SJCRH30 (cell line): ENCODE measurements at places on chromosomes 4 and X. TPM values are rescaled to one million over a fixed set of nuclear protein-coding genes. Genes with fewer than 3 reads are reported as not detected.
A peak's percentile ranks its signal among the peaks of the same experiment; 100 is the strongest.

GRCh38 chr4:104163820-104164219, 330.9 kb downstream of the CXXC4 start:
- H3K27me3 ChIP-seq = no peaks in the 10 kb centered on the region
- no peak overlapping the region for H3K27ac ChIP-seq

GRCh38 chr4:170068438-170069128, 21.2 kb downstream of the AADAT start:
- H3K4me1 ChIP-seq = no peaks in the 10 kb centered on the region
- H3K27me3 ChIP-seq = no peaks in the 10 kb centered on the region
- peaks cover 9% of the 10 kb centered on the region for H3K36me3 ChIP-seq
- DNase-seq = no peak

DNA sequence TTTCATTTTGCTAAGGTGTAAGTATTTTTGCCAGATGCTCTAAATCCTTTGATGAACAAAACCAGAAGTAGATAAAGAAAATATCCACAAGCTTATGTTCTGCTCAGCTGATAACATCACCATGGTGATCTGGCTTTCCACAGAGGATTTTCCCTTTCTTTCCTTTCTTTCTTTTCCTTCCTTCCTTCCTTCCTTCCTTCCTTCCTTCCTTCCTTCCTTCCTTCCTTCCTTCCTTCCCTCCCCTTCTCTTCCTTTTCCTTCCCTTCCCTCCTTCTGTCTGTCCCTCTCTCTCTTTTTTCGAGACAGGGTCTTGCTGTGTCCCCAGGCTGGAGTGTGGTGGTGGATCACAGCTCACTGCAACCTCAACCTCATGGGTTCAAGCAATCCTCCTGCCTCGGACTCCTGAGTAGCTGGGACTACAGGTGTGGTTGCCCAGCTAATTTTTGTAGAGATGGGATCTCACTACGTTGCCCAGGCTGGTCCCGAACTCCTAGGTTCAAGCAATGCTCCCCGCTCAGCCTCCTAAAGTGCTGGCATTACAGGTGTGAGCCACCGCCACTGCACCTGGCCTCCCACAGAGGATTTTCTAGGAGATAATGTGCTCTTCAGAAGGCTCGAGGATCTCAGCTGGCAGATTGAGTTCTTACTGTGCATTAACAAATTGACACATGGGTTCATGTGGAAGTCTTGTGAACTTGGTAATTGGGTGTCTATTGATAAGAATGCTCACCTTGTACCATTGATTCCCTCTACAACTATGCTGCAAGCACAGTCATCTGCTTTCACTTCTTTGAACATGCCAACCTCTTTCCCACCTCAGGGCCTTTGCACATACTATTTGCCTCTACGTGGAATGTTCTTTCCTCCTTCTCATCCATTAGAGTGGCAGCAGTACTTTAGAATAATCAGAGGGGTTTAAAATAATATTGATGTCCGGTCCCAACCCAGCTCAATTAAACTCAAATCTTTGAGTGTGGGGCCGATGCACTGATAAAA, 1.4 kb upstream of the RHOH start:
- no peaks in the 10 kb centered on the region for H3K36me3 ChIP-seq
- no peak overlapping the region for H3K27ac ChIP-seq
- DNase-seq = no peak
- H3K27me3 ChIP-seq = no peaks in the 10 kb centered on the region
- peaks cover 13% of the 10 kb centered on the region; the same call in 1 of the 2 replicates for H3K4me1 ChIP-seq

DNA sequence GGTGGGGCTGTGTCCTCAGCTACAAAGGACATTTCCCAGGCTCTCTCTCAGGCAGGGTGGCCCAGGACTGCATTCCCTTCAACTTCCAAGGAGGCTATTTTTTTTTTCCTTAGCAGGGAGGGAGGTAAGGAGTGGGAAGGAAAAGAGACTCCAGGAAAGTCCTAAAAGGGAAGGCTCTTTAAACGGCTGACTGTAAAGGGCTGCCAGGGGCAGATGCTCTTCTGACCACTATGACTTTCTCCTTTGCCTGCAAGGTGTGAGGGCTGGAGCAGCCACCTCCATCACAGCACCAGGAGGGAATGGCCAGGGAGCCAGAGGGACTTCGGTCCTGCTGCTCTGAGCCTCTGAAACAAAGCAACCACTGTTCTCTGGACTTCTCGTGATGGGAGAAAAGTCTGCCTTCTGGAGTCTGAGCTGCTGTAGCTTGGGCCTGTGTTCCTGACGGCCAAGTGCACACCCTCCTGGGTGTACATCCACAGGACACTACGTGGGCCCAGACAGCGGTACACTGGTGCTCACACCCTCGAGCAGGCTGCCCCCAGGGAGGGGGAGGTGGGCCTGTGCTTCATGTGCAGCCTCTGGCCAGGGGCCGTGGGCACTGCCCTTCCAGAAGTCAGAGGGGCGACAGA, 17.9 kb downstream of the NAT8L start:
- no peak overlapping the region for H3K27ac ChIP-seq
- no peaks in the 10 kb centered on the region; the same call in 1 of the 2 replicates for H3K27me3 ChIP-seq
- H3K4me1 ChIP-seq = no peaks in the 10 kb centered on the region

GRCh38 chr4:5713861-5714260, 2.9 kb downstream of the EVC start:
- DNase-seq = no peak
- peaks cover 14% of the 10 kb centered on the region for H3K4me1 ChIP-seq
- no peaks in the 10 kb centered on the region for H3K27me3 ChIP-seq
- no peak overlapping the region for H3K27ac ChIP-seq
- no peak overlapping the region for H3K4me3 ChIP-seq

GRCh38 chr4:82741188-82741587, 57.4 kb downstream of the SCD5 start:
- no peak overlapping the region for H3K27ac ChIP-seq
- H3K4me1 ChIP-seq = no peaks in the 10 kb centered on the region
- 0 out of 2 replicates have a peak, but pooled peaks cover 2% of the 10 kb centered on the region for H3K36me3 ChIP-seq
- H3K4me3 ChIP-seq = no peak overlapping the region
- DNase-seq = no peak

DNA sequence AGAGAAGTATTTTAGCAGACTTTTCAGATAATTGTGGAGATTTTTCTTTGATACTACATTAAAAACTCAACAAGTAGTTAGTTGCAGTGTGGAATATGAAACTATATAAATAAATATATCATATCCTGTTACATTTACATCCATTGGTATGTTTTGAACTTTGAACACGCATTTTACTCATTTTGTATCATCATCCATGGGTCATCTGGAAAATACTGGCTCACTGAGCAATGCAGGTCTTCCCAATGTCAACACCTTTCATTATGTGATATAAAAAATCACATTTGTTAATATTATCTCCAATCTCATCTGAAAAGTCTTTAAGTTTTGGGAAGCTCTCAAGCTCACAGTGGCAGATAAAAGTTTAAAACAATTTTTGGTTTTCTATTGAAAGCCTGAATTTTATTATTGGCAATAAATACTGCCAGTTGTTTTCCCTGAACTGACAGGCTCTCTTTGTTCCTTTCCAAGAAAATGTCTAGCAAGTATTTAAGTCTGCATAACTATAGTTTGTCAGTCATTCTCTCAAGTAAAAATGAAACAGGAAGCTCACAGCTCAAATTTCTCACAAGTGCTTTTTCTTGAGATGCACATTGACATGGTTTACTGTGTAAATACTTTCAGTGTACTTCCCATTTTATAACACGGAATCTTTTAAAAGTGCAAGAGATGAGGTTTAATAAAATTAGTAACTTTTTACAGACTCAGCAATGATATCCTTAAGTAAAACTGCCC, 183.5 kb upstream of the GPC4 start:
- H3K27me3 ChIP-seq = no peaks in the 10 kb centered on the region
- H3K36me3 ChIP-seq = no peaks in the 10 kb centered on the region
- H3K27ac ChIP-seq = no peak overlapping the region
- H3K4me3 ChIP-seq = no peak overlapping the region
- H3K4me1 ChIP-seq = no peaks in the 10 kb centered on the region
- no peak for DNase-seq

DNA sequence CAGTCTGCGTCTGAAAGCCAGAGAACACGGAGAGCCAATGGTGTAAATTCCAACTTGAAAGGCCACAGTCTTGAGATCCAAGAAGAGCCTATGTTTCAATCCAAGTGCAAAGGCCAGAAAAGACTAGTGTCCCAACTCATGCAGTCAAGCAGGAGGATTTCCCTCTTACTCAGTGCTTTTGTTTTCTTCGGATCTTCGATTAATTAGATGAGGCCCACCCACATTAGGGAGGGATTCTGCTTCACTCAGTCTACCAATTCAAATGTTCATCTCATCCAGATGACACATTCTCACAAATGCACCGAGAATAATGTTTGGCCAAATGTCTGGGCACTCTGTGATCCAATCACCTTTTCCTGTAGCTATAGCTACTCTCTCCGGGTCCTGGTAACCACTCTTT, 91.5 kb upstream of the S100G start:
- H3K27me3 ChIP-seq = no peaks in the 10 kb centered on the region
- no peak overlapping the region for H3K27ac ChIP-seq
- no peaks in the 10 kb centered on the region for H3K36me3 ChIP-seq

DNA sequence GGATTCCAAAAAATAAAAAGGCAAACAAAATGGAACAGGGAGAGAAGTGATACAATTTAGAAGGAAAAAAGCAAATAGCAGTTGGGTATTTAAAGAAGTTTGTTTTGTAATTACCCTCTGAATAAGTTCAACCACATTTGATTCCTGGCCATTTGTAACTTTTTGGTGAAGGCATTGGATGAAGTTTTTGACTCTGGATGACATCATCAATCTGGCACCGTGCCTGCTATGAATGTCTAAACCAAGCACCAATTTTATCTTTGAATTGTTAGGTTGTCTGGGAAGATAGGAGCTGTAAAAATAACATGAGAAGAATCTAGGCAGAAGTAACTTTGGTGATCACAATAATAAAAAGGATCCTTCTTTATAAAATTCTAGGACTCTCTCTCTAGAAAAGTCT, 29.5 kb downstream of the TMPRSS11A start:
- H3K27me3 ChIP-seq = no peaks in the 10 kb centered on the region
- no peaks in the 10 kb centered on the region; the same call in 1 of the 2 replicates for H3K4me1 ChIP-seq
- peak; percentile 18 for DNase-seq
- no peak overlapping the region for H3K4me3 ChIP-seq
- H3K36me3 ChIP-seq = no peaks in the 10 kb centered on the region

- no peaks in the 10 kb centered on the region for H3K27me3 ChIP-seq
- peaks cover 30% of the 10 kb centered on the region for H3K4me1 ChIP-seq
- peak overlapping the region; percentile 32 for H3K4me3 ChIP-seq
- peak; percentile 59 for DNase-seq
- H3K36me3 ChIP-seq = no peaks in the 10 kb centered on the region
- peak overlapping the region; percentile 81 for H3K27ac ChIP-seq
These were observed 37.4 kb upstream of the STS start for GRCh38 chrX:7109838-7110793.

DNA sequence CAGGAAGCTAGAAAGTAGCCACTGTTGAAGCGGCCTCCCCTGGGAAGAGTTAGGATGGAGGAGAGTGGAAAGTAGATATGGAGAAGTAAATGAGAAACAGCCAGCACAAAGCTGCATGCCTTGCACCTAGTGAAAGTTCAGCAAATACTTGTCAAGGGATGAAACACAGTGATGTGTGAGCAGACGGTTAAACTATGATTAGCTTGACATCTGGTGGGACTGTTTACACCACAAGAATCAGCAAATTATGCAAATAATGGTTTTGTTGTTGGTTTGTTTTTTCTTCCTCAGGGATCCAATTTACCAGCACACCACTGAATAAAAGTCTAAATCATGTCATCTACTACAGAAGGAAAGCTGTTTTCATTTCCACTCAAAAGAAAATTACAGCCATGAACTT, 87.1 kb downstream of the CORIN start:
- no peaks in the 10 kb centered on the region for H3K27me3 ChIP-seq
- no peaks in the 10 kb centered on the region for H3K36me3 ChIP-seq
- no peak overlapping the region for H3K4me3 ChIP-seq
- no peak overlapping the region for H3K27ac ChIP-seq
- no peak for DNase-seq

GRCh38 chrX:118221270-118221669, 104.7 kb upstream of the KLHL13 start:
- H3K4me1 ChIP-seq = peaks cover 13% of the 10 kb centered on the region
- H3K27ac ChIP-seq = no peak overlapping the region
- H3K27me3 ChIP-seq = no peaks in the 10 kb centered on the region
- no peaks in the 10 kb centered on the region for H3K36me3 ChIP-seq
- H3K4me3 ChIP-seq = no peak overlapping the region

DNA sequence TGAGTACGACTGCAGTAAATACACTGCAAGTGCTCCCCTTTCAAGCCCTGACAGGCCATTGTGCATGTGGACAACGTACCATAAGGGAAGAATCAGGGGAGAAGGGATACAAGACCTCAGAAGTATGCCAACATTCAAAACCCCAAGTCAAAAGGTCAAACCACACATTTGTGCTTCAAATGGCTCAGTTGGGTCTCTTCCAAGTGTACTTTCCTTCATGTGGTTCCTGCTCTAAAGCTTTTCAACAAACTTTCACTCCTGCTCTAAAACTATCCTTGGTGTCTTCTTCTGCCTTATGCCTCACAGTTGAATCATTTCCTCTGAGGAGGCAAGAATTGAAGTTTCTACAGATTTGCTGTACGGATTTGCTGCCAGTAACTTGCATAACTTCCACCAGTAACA, 305.7 kb upstream of the SLIT2 start:
- H3K4me1 ChIP-seq = no peaks in the 10 kb centered on the region
- DNase-seq = peak; percentile 10
- no peak overlapping the region for H3K4me3 ChIP-seq
- no peaks in the 10 kb centered on the region for H3K27me3 ChIP-seq

- DNase-seq = peak; percentile 91
- no peaks in the 10 kb centered on the region for H3K36me3 ChIP-seq
- H3K27me3 ChIP-seq = no peaks in the 10 kb centered on the region
- H3K27ac ChIP-seq = peak overlapping the region; percentile 75
These were observed 119.3 kb downstream of the VSIG4 start for GRCh38 chrX:65920620-65921019.

- H3K4me3 ChIP-seq = no peak overlapping the region
- 0 out of 2 replicates have a peak, but pooled peaks cover 3% of the 10 kb centered on the region for H3K4me1 ChIP-seq
- DNase-seq = no peak
- H3K27me3 ChIP-seq = no peaks in the 10 kb centered on the region
- H3K36me3 ChIP-seq = peaks cover 4% of the 10 kb centered on the region; the same call in 1 of the 2 replicates
- no peak overlapping the region for H3K27ac ChIP-seq
These were observed 77.9 kb downstream of the STIM2 start for GRCh38 chr4:26938516-26938915.

- no peaks in the 10 kb centered on the region for H3K4me1 ChIP-seq
- no peaks in the 10 kb centered on the region for H3K27me3 ChIP-seq
- no peak overlapping the region for H3K4me3 ChIP-seq
- no peak overlapping the region for H3K27ac ChIP-seq
These were observed 12.5 kb upstream of the SEL1L3 start for GRCh38 chr4:25875281-25875745.

GRCh38 chr4:24664956-24665355, 80.6 kb upstream of the DHX15 start:
- H3K4me1 ChIP-seq = peaks cover 2% of the 10 kb centered on the region
- DNase-seq = no peak
- H3K4me3 ChIP-seq = no peak overlapping the region
- H3K36me3 ChIP-seq = no peaks in the 10 kb centered on the region

GRCh38 chrX:118420462-118420861, 74.6 kb downstream of the WDR44 start:
- peaks cover 4% of the 10 kb centered on the region; the same call in 1 of the 2 replicates for H3K36me3 ChIP-seq
- H3K27ac ChIP-seq = no peak overlapping the region
- no peaks in the 10 kb centered on the region for H3K4me1 ChIP-seq
- no peak overlapping the region for H3K4me3 ChIP-seq
- no peak for DNase-seq
- no peaks in the 10 kb centered on the region for H3K27me3 ChIP-seq

GRCh38 chrX:1592470-1593142, 1.2 kb downstream of the AKAP17A start:
- no peaks in the 10 kb centered on the region for H3K4me1 ChIP-seq
- no peaks in the 10 kb centered on the region for H3K27me3 ChIP-seq
- peak overlapping the region; percentile 32; the same call in 1 of the 2 replicates for H3K27ac ChIP-seq

UNC5C gene
- not detected in 2 replicates for total RNA-seq

EXOC1L gene
- not detected in 2 replicates for total RNA-seq

GYPE gene
- not detected in 2 replicates for total RNA-seq

KLB gene
- total RNA-seq = 0.02 TPM in 1 of 2 replicates, not detected in the other

TEX13B gene
- not detected in 2 replicates for total RNA-seq

MAGEB1 gene
- 14.7 and 15.6 TPM in 2 replicates for total RNA-seq

IL2 gene
- total RNA-seq = not detected in 2 replicates

DRP2 gene
- 2.7 and 3.4 TPM in 2 replicates for total RNA-seq
